ENCODE measurements at places on chromosomes 3 and 15.

DNA sequence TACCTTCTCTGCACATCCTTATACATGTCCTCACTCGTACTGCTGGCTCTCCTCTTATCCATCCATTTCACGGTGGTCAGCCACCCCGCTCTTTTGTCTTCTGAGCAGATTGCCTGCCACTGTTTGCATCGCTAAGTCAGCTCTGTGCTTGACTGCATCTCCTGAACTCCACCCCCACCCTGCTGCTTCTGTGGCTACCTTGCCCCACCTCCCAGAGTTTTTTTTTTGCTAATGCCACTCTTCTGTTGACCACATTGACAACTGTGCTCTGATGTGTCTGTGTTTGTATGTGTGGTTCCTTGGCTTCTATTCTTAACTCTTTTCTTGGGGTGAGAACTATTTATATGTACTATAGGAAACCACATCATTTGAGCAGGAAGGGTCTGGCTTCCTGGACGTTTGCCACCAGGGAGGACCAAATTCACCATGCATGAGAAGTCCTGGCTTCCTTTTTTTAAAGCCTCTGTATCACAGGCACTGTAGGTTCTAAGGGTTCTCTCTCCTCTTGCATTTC lies 12.8 kb upstream of the MTMR10 start:
- DNase-seq: no peak

DNA sequence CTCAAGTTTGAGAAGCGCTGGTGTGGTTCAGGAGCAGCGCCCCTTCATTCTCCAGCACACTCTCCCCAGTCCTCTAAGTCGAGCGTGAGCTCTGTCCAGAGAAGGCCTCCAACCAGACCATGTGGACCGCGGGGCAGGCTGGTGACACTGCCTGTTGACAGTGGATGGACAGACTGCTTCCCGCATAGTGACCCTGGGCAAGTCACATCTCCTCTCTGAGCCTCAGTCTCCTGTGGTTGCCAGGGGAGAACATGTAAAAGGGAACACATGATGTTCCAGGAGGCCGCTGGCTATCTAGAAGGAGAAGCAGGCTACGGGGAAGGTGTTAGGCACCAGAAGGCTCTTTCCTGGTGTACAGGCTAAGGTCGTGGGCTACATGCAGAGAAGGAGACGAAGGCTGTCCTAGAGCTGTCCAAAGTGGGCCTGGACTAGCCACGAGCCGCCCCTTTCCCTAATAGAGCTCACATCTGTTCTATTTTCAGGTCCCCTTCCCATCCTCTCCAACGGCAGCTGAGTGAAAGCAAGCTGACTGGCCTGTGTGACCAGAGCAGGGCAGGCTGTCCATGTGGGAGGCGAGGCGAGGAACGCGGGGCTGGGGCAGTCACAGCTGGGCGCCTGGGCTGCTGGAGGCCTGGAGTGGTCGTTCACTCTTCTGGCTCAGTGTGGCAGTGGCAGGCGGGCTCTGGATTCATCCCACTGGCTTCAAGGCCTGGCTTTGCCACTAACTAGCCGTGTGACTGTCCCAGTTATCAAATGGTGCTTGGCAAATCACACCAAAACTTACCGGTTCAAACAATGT lies 11.1 kb downstream of the ISG20 start:
- DNase-seq: no peak

GRCh38 chr3:190252080-190252479 lies 70.2 kb downstream of the CLDN1 start:
- DNase-seq: no peak

DNA sequence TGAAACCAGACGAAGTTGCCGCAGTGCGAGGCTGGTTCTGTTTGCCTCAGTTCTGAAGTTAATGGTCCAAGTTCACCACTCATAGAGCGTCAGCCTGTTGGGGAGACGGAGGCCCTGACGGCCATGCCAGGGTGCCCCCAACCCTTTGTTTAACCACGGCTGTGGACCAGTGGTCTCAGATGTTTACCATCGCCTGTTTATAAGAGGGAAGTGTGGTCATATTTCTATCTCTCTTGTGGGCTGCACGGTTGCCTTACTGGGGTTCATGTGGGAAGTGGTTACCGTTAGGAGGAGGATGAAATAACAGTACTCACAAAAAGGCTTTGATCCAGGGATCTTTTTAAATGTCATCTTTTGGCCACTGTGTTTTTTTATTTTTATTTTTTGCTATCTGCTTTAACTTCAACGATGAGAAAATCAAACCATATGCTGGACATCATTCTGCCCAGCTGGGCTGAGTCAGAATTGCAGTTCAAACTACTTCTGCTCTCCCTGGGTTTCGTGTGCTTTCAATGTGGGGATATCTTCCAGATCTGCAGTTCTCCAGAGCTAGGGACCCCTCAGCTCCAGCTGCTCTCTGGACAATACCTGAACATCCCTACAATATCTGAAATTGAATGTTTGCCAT lies 17.8 kb downstream of the SMAD3 start:
- no peak for DNase-seq

- DNase-seq: no peak
These were observed 45.4 kb downstream of the SLC6A1 start for GRCh38 chr3:11037976-11038375.

- no peak for DNase-seq
These were observed 1.1 kb upstream of the SPATA12 start for GRCh38 chr3:57059411-57059810.

- DNase-seq: peak; percentile 33
These were observed 30.3 kb downstream of the CDC25A start for GRCh38 chr3:48157950-48158376.

DNA sequence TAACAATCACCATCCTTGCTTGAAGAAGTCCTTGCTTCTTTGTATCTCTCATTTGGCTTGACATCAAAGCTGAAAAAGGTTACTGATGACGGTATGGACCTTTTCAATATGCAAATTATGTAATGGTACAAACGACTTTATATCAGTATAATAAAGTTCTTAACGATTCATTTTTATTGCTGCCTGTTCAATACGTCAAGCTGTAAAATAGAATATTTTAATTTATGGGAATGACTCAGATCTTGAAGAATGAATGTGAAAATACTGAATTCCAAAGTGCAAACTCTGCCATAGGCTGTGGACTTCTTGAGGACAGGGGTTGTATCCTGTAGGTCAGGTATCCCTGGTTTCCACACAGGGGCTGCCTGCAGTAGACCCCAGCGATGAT lies 156.2 kb downstream of the PLCL2 start:
- no peak for DNase-seq

DNA sequence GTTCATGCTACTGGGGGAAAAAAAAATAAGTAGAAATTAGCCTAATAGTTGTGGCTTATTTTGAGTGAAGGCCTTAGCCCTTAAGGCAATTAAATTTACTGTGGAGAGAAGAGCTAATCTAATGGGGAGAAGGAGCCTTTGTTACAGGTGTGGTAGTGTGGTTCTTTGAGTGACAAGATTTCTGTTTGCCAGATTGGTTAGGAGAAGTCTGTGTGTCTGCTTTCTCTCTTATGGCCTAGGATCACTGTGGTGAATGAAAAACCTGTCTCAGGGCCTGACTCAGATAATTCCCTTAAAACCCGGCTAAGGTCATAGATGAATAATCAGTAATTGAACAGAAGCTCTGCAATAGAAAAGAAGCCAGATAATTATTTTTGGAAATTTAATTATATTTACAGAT lies 27.0 kb downstream of the OPA1 start:
- no peak for DNase-seq
